ENCODE measurements at places on chromosomes 6 and 20.

- DNase-seq: no peak
Measured at GRCh38 chr6:87016772-87017171, 78.1 kb downstream of the CGA start.

DNA sequence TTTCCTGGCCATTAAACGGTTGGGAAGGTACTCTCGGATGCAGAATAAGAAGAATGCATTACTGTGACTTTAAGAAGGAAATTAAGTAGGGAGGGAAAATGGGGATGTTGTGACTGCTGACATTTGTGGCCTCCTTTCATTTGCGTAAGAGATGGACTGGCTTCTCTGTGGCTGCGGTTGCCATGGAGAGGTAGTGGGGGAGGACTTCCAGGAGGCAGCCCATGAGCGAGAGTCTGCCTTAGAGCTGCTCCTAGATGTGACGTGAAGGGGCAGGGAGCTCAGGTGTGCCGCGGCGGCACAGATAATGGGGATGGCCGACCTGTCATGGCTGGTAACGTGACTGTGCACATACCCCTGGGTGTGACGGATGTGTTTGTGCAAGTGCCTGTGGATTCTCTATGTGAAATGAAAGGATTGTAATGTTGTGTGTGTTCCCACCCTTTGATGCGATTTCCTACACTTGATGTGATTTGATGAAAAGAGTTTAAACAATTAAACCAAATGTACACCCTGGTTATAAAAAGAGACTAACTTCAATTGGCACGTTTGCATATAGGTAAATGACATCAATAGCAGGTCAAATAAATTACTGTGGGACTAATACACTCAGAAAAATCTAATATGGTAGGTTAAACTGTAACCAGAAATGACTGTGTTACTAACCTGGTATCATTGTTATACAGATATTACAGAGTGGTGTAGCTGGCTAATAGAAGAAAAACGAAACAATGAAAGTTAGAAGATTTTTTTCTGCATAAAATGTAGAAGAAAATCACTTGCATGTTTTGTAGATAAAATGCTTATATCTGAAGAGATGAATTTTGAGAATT, 48.9 kb downstream of the HIVEP1 start:
- no peak for DNase-seq

GRCh38 chr6:35759426-35759825, 17.0 kb upstream of the CLPSL2 start:
- DNase-seq: no peak

GRCh38 chr20:16195671-16196070, 377.6 kb downstream of the KIF16B start:
- no peak for DNase-seq

DNA sequence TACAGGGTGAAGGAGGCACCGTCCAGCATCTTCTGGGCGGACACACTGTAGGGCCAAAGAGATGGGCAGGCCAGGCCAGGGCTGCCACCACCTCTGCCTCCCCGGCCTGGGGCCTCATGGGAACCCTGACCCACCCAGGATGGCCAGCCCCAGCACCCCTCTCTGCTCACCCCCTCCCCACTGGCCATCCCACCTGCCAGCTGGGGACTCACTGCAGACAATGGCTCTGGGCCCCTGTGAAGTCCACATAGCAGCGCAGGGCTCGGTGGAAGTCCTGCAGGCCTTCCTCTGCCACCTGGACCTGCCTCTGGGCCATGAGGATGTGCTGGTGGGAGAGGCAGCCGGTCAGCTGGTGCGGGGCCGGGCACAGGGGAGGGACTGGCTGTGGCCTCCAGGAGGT, 3.6 kb upstream of the C20orf144 start:
- no peak for DNase-seq

- no peak for DNase-seq
Measured at GRCh38 chr20:46810448-46811223, 84.0 kb upstream of the EYA2 start.

- no peak for DNase-seq
Measured at GRCh38 chr20:5737966-5738365, 12.2 kb upstream of the SHLD1 start.

DNA sequence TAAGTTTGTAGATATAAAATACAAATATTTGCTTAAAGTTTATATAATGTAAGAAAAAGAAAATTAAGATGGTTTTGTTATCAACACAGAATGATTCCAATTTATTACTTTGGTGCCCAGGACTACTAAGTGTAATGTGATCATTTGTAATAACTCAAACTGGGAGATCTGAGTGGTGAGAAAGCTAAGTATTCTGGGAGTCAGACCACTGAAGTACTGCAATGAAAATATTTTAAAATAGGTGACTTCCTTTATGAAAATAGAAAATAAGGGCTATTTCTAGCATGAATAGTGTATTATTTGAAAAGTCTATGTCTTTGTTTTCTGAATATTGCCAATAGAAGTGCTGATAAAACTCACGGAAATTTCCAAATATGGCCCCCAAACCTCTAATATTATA, 305.6 kb upstream of the MAN1A1 start:
- no peak for DNase-seq

- peak; percentile 70 for DNase-seq
Measured at GRCh38 chr6:7129784-7130569, 22.2 kb downstream of the RREB1 start.

DNA sequence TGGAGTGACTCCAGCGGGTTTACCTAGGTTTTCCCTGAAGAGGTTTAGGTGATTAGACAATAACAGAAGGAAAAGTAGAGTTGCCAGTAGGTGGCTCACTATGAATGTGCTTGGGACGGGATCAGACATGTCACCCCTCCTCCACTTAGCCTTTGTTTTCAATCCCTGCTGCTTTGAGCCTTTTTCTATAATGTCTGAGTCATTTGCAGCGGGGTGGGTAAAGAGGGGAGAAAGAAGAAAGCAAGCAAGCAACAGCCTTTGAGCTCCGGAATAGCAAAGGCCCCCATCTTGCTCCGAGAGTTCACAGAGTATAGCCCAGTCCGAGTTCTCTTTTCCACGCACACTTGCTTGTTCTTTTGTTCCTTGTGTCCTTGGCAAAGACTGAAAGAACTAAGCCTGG, 129.1 kb downstream of the PACRG start:
- DNase-seq: peak; percentile 82

DNA sequence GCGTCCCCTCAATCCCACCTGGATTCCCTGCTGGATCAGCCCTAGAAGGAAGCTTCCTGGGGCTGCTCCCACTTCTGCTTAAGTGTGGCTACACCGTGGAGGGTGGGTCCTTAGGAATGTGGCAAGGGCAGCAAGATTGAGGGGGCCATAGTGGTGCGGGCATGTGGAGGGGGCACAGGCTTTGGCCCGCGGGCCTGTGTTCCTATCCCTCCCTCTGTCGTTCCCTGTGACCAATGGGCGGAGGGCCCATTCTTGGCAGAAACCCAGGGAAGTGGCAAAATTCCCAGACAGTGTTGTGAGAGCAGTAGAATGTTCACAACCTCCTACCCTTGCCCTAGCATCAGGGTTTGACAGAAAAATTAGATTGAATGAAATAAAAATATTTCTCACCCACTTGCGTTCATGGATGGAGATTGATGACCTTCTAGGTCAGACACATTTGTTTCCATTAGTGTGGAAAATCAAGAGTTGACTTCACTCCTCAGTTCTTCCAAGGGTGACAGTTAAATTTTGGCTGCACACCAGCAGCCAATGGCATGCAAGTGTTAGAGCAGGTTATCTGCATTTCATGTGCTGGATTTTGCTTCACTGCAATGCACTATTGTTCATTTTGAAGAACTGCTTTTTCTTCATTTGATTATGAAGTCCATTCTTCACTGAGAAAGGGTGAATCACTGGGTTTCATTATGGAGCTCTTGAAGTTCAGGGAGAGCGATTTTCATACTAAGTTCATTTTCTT, 49.3 kb upstream of the AHI1 start:
- DNase-seq: no peak

DNA sequence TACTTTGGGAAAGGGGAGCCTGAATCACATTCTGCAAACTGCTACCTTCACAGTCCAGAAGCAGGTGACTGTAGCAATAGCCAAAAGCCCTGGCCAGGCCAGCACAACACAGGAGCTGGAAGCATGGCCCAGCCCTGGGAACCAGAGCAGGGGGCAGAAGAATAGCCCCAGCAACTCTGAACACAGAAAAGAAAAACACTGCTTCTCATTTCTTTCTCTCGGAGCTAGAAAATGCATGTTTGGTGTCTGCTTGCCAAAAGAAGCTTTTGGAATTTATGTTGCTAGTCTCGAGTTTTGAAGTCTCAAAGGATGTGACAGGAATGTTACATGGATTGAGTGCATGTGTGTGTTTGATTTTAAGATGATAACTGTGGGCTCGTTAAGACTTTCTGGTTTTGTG, 79.8 kb upstream of the SCAF8 start:
- peak; percentile 10 for DNase-seq

DNA sequence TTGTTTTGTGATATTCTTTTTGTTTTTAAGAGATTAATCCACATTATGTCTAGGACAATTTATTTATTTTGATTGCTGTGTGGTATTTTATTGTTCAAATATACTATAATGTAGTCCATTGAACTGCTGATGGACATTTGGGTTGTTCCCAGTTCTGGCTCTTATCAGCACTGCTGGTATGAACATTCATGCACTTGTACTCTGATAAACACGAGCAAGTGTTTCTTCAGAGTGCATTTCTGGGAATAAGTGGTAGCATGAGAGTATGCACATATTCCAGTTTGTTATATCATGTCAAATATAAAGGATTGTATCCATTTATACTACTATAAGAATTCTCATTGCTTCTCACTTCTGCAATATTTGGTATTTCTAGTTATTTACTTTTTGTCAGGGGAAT, 7.1 kb downstream of the CALHM6 start:
- no peak for DNase-seq

- no peak for DNase-seq
Measured at GRCh38 chr6:76416821-76417605, 344.6 kb upstream of the IMPG1 start.

GRCh38 chr6:131212024-131212423, 76.8 kb downstream of the AKAP7 start:
- DNase-seq: no peak

GRCh38 chr20:7841291-7841970, 98.8 kb downstream of the HAO1 start:
- DNase-seq: peak; percentile 40

DNA sequence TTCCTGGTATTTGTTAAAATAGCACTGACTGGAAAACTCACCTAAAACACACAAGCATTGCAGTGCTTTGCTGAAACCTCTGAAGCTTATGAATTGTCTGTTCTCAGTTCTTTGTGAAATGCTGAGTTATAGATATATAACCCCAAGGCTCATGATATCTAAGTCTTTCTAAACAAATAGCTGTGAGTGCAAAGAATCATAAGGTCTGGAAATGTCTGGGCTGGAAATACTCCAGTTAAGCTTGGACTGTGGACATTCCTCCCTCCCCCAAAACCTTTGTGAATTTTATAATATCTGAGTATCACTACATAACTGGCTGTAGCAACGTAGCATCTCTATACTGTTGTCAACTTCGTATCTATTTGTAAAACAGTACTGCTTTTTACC, 69.1 kb downstream of the CBLN4 start:
- DNase-seq: no peak

- DNase-seq: no peak
Measured at GRCh38 chr6:45892196-45892595, 123.5 kb downstream of the CLIC5 start.

DNA sequence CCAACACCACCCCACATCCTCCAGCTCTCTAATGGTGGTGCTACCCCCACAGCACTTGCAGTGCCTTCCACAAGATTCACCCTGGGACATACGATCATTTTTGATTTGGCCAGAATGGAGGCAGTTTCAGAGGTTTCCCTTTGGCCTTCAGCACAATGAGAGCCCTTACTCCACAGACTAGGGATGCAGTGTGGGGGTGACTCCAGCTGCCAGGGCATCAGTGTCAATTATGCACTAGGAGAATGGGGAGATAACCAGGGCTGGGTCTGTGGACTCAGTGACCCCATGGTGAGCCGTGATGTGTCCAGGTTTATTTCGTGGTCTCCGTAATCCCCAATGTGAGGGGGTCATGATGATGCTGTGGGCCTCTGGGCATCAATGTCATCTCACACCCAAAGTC, 31.5 kb upstream of the MICB start:
- no peak for DNase-seq

GRCh38 chr6:41200901-41201763, at the start of gene TREML2:
Gene TREML2 (minus strand): TSS chr6:41201149. CDS start chr6:41201008, 141 bp downstream.
- no peak for DNase-seq
